Fibroblast of skin of left biceps (primary cell): ENCODE measurements at places on chromosomes 11 and 22.

DNA sequence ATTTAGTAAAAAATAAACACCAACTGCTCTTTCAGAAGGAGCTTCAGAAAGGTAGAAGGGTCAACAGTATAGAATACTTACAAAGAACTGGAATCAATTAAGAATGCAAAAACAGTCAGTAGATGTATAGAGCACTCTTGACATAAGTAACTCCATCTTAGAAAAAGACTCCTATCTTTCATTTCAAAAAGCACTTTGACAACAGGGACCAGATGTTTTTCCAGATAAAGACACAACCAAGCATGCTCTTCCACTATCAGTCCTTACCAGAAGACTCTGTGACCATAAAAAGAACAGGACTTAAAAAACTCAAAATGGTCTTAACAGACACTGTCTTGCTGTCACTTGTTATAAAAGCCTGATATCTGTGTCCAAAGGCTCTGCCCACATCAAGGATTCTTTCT is 5.2 kb downstream of the SLC25A17 start:
- no peak for DNase-seq

DNA sequence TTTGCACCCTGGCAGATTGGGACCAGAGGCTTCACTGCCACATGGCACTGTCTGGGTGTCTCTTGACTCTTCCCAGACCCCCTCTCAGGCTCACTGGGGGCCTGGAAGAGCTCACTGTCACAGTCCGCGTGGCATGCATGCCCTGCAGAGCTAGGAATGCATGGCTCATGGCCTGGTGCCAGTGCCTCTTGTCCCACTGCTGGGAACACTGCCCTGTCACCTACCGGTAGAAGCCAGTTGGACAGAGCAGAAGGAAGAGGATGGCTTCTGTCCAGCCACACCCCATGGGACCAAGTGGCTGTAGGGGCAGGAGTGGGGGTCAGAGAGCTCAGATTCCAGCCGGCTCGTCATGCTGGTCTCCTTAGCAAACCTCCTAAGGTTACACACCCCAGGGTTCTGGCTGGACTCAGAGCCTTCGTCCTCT is 29.7 kb downstream of the MB start:
- no peak for DNase-seq

- no peak for DNase-seq
Measured at GRCh38 chr22:19955241-19956128, 13.9 kb upstream of the TXNRD2 start.

GRCh38 chr11:31806186-31806927 is 4.8 kb downstream of the PAX6 start:
- DNase-seq = no peak

DNA sequence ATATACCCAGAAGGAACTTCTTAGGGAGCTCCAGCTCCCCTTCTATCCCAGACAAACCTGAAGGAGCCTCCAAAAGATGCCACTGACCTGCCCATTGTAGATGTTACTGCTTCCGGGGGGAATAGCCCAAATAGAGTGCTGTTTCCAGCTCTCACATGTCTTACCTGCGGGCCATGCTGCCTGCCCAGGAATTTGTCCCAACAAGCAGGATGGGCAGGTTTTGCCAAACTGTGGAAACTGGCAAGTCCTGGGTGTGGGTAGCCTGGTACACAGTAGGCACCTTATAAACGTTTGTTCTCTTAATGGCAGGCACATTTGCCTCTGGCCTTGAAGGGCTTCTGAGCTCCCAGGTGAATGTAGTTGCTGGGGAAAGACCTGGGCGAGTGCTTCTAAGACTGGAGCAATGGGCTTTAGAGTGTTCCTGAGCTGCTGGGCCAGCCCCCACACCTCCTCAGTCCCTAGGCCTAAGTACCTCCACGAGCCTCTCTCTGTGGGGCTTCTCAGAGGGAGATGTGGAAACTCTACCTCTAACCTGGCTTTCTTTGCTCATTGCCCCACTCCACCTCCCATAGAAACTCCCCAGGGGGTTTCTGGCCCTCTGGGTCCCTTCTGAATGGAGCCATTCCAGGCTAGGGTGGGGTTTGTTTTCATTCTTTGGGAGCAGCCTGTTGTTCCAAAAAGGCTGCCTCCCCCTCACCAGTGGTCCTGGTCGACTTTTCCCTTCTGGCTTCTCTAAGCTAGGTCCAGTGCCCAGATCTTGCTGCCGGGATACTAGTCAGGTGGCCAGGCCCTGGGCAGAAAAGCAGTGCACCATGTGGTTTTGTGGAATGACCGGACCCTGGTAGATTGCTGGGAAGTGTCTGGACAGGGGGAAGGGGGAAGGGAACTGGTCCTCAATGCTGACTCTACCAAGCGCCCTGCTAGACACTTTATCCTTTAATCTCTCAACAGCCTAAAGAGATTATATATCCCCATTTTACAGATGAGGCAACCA is 37.2 kb downstream of the LIMK2 start:
- no peak for DNase-seq

DNA sequence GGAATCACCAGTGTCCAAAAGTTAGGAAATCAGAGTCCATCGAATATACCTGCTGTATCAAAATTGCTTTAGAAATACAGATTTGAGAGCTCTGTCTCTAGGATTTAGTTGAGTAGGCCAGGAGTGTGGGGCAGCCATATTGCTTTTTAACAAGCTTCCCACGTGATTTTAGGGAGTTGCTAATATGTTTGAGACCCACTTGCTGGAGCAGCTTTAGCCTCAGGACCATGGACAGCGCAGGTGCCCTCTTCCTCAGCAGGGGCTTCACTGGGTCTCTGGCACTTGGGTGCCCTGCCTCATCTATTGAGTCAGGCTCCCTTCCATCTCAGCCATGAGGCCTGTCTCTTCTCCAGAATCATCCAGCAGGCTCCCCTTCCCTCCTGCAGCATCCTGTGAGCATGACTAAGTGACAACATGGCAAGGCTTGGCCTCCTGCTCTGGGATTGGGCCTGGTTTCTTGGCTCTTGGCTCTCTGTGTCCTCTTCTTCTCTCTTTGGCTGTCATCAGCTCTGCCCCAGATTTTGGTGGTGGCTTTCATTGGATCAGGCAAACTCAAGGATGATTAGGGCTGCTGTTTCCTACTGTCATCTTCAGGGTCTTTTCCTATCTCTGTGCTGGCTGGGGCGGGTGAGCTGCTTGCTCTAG is 70.0 kb downstream of the SGSM1 start:
- no peak for DNase-seq
